ENCODE measurements at places on chromosomes 12 and 14. TPM values are rescaled to one million over a fixed set of nuclear protein-coding genes. Genes with fewer than 3 reads are reported as not detected.
A peak's percentile ranks its signal among the peaks of the same experiment; 100 is the strongest.

DNA sequence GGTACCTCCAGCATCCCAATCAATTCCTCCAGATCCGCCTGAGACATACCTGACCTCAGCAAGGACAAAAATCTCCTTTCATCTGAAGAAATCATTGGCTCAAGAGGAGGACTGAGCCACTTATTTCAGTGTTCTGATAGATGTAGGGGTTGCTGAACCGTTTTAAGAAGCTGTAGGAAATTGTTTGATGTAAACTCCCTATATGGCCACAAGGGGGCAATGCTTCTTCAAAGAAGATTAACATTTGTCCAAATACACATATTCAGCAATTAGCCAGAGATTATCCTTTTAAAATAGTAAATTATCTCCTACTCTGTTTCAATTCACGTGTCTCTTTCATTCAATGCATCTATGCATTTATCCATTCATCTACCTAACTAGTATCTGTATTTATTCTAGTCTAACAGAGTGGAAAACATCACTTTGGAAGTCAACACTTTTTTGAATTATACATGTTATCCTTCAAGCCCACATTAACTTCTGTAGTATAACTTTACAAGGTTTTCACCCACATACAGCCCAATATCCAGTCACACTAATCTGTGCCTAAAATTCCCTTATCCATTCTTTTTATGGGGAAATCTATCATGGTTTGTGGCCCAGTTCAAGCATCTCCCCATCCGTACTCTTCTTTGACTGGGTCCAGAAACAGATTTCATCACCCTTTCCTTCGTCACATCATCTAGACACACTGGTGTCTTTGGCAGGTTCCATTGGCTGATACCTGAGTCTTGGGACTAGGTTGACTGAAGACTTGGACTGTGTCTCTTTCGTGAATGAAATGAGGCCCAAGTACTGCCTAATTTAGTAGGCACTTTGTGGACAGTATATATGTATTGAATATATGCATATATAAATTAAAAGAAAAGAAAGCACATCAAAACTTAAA lies 411.0 kb upstream of the OR4E1 start:
- peak; percentile 62 for DNase-seq

DNA sequence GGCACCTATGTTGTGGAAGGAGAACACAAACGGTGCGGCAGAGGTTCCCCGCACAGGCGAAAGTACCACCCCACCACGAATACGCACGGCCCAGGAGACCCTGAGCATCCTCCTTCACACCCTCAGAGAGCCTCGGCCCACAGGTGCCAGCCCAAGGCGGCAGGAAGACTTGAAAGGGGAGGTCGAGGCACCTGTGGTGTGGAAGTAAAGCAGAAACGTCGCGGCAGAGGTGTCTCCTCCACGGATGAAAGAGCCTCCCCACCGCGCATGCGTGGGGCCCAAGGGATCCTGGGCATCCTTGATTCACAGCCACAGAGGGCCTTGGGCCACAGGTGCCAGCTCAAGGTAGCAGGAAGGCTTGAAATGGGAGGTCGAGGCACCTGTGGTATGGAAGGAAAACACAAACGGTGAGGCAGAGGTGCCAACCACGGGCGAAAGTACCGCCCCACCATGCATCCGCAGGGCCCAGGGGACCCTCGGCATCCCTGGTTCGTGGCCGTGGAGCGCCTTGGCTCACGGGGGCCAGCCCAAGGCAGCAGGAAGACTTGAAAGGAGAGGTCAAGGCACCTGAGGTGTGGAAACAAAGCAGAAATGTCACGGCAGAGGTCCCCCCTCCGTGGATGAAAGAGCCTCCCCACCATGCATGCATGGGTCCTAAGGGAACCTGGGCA lies 380.1 kb downstream of the ALG10 start:
- no peak for DNase-seq

DNA sequence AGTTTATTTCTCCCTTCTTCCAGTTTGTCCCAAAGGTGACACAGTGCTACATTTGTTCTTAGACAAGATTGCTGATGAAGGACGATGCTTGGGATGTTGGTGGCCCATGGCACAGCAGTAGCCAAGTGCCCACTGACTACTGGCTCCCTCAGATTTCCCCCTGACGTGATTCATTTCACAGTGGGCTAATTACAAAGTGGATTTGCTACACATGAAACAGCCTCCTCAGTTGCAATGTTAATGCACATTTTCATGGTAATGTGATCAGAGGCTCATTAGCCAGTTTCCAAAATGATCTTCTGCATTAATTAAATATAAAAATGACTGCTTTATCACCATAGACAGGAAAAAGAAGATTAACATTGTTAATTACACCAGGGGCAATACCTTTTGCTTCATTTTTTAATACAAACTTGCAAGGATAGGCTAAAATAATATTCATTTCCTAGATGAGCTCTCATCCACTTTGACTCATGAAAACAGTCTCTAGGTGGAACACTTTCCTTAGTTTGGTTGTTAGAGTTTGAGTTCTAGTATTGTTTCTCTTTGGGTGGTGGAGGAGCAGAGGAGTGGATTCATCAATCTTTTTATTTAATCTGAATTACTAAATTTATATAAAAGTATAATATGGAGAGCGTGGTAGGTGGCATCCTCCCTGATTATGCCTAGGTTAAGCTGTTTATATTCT lies 250.9 kb downstream of the PDZRN4 start:
- no peak for DNase-seq

DNA sequence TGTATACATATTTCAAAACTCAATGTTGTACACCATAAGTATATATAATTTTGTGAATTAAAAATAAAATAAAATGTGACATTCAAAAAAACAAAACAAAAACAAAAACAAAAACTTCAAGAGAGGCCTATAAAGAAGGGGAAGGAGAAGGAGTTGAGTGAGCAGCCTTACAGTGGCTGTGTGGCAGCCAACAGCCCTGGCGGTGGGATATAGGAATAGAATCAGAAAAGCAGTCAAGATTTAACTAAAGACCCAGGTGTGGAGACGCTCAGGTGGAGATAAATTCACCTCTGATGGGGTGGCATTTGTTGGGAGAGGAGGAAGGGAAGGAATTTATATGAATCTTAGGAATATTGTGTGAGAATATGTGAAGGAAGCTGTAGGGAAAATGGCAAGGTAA lies 41.8 kb upstream of the E2F7 start:
- no peak for DNase-seq

DNA sequence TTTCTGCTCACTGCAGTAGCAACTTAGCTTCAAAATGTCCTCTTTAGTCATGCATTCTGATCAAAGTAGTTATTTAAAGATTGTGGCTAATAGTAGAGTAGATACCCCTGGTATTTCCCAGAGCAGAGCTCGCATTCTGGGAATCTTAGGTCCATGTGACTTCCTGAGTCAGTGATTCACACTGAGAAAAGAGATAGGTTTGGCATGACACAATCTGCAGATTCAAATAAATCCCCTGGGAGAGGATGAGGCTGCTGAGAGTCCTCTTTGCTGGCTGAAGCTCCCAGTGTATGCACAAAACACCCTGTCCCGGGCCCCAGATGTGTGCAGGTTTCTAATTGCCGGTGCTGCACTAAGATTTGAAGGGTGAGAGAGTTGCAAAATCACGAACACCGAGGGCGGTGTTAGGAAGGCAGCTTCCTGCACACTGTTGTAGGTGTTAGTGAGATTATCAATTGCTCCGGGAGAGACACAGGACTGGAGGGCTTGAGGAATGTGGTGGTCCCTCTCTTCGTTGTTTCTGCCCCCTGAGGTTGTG lies 233.2 kb downstream of the NRXN3 start:
- peak; percentile 1 for DNase-seq

- DNase-seq, result no peak
Measured at GRCh38 chr12:52179396-52179973, 12.3 kb downstream of the KRT80 start.

- DNase-seq, result no peak
Measured at GRCh38 chr14:50363714-50364111, 33.0 kb downstream of the CDKL1 start.

DNA sequence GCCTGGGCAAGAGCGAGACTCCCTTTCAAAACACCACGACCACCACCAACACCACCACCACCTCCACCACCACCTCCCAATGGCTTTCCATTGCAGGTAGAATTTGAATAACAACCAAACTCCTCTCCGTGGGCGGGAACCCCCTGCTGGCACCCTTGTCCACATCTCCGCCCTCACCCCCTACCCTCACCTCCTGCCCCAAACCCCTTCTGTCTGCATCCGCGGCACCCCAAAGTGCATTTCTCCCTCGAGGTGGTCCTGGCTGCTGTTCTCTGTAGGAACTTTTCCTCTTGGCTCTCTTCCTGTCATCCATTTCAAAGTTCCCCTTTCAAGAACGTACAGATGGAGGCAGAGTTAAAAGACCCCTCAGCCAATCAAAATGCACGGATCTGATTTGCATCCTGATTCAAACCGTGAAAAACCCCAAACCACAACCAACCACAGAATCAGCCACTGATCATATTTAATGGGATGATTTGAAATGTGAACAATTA lies 3.8 kb downstream of the SDSL start:
- DNase-seq, result no peak

GRCh38 chr14:78399316-78399889 lies 229.2 kb downstream of the NRXN3 start:
- DNase-seq, result peak; percentile 43

- no peak for DNase-seq
Measured at GRCh38 chr14:30450631-30451545, 108.1 kb upstream of the G2E3 start.

DNA sequence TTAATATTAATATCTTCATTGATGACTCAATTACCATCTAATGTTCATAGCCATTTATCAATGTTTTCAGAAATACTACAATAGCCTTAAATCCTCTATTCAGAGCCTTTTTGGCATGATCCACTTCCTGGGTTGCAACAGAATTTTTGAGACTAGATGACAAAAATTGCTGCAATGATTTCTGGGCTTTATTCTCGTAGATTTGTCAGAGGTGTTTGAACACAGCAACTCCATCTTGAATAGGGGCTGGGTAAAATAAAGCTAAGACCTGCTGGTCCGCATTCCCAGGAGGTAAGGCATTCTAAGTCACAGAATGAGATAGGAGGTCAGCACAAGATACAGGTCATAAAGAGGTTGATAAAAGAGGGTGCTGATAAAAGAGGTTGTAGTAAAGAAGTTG lies 165.8 kb upstream of the CNOT2 start:
- DNase-seq, result no peak

- peak; percentile 68 for DNase-seq
Measured at GRCh38 chr12:124771462-124772288, 92.0 kb downstream of the SCARB1 start.

DNA sequence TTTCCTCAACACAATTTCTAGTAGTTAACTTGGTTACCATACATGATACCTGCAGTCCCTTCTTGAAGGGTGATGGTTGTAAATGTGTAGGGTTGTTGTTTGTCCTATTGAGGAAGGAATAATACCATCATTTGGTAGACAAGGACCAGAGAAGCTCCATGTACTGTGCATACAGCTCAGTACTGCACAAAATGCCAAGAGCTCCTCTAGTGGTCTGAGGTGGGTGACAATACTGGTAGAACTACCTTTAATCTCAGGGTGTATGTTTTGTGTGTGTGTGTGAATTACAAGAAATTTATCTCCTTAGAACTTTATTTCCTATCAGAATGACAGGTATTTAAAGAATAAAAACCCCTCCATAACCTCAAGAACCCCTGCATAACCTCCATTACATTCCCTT lies 575.3 kb downstream of the TMTC2 start:
- no peak for DNase-seq

DNA sequence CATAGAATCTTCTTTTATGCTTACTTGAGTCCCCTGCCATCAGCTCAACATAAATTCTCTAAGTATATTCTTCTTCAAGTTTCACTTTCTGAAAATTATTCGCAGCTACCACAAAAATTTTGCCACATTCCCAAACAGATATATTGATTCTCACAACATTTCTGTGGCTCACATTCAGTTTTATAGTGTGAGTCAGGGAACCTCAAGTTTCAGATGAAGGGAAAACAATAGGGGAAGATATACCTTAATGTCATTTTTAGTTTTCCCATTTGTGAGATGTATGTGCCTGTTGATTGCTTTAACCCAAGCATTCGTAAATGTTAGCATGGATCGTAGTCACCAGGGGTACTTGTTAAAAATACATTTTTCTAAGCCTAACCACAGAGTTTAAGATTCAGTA lies 465.8 kb downstream of the CCER1 start:
- no peak for DNase-seq

DNA sequence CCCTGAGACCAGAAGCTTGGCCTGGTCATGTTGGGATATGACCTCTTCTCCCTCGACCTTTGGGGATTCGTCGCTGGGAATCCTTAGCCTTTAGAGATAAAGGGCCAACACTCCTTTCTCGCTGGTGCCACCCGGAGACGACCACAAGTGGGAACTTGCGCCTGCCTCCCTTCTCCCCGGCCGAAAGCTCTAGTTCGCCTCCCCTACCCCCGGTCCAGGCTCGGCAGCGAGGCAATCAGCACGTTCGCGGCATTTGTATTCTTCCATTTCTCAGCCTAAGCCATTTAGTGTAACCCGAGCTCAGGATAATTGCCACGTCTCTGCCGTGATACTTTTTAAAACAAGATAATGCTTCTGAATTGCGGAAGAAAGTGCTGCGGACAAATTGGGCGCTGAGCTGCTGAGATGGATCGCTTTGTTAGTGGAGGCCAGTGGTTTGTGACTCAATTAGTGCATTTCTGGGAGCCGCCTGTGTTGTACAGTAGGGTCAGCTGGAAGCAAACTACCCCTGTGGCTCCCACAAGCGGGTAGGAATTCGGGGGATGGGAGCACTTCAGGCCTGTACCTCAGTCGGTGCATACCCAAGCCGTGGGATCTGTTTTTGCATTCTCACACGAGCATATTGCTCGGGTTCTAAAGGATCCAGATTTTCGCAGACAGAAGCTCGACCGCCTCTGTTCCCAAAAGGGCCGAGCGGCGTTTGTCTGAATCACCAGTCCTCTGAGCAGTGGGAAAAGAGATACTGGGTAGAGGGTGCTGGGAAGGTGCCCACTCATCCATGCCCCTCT lies 6.8 kb upstream of the SIX1 start:
- no peak for DNase-seq

GRCh38 chr12:6696690-6697583 lies 3.7 kb downstream of the PIANP start:
- no peak for DNase-seq

GRCh38 chr12:75891072-75891471 lies 140.5 kb downstream of the PHLDA1 start:
- no peak for DNase-seq

GRCh38 chr14:57797160-57797559 lies 68.7 kb downstream of the SLC35F4 start:
- DNase-seq, result no peak

GRCh38 chr14:56150645-56151345 lies 32.6 kb downstream of the PELI2 start:
- DNase-seq, result no peak

GRCh38 chr14:55074662-55075061 lies 23.2 kb downstream of the MAPK1IP1L start:
- peak; percentile 34 for DNase-seq

GRCh38 chr14:35400648-35401421 lies 3.7 kb downstream of the NFKBIA start:
- peak; percentile 67 for DNase-seq

GRCh38 chr14:55807053-55807880 lies 227.3 kb downstream of the KTN1 start:
- peak; percentile 98 for DNase-seq

Gene PCK2
- 112 TPM for total RNA-seq

Gene GPR68
- 0.10 TPM for total RNA-seq

Gene SDS
- total RNA-seq, result not detected

Gene TMTC1
- 100 TPM for total RNA-seq

Gene PPP4R4
- 0.66 TPM for total RNA-seq

Gene TDRD9
- total RNA-seq, result 0.91 TPM

Gene COX8C
- total RNA-seq, result not detected

Gene HAL
- 1.1 TPM for total RNA-seq

Gene CLEC7A
- not detected for total RNA-seq

Gene ADAMTS20
- not detected for total RNA-seq

Gene TAS2R50
- total RNA-seq, result 0.86 TPM
